Stimulated activated naive CD4-positive, alpha-beta T cell treated with Interleukin-2 at 50 U/mL for 16 hours (primary cell): ENCODE measurements at places on chromosomes 5 and 9.

- no peak for DNase-seq
These were observed 139.6 kb upstream of the RANBP3L start for GRCh38 chr5:36441280-36441679.

GRCh38 chr9:7844242-7844641 is 44.7 kb upstream of the DMAC1 start:
- no peak for DNase-seq

- DNase-seq, result no peak
These were observed 75.4 kb downstream of the LRRC70 start for GRCh38 chr5:62653864-62654575.

- DNase-seq, result no peak
These were observed 2.6 kb upstream of the SPATA31E1 start for GRCh38 chr9:87880116-87880515.

- DNase-seq, result no peak
These were observed 521.3 kb upstream of the ZNF608 start for GRCh38 chr5:125267636-125268248.
